ENCODE measurements at places on chromosomes 5 and 9. TPM values are rescaled to one million over a fixed set of nuclear protein-coding genes. Genes with fewer than 3 reads are reported as not detected.

DNA sequence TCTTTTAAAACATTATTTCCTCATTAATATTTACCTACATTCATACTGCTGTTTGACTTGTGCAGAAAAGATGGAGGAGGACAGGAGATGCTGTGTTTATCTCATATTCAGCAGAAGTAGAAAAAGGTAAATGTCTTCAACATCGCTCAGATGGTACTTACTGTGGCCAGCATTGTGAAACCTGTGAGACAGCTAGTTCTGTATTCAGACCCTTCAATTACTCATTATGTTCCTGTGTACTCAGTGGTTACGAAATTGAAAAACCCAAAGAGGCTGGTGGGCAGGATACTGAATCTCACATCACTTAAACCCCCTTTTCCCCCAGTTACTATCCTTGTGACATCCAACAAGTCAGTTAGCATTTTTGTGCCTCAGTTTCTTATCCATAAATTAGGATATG is 216.0 kb downstream of the KDM4C start:
- DNase-seq, result no peak

GRCh38 chr9:131505012-131505411 is 2.3 kb downstream of the POMT1 start:
- no peak for DNase-seq

GRCh38 chr9:78626971-78627370 is 330.0 kb downstream of the PSAT1 start:
- DNase-seq, result no peak

DNA sequence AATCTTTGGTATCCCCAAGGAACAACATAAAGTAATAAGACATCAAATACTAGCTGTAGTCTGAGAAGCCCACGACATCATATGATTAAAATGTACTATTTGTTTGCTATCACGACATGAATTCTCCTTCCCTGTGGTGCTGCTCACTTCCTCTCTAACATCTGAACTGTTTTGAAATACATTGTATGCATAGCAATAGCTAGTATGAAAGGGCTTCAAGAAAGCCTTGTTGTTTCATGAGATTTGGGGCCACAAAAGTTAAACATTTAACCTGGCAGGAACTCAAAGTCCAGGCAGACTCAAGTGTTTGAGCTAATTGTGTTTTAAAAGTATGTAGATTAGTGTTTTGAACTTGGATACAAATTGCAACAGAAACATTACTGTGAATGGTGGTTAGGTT is 237.4 kb upstream of the PTGER4 start:
- no peak for DNase-seq

DNA sequence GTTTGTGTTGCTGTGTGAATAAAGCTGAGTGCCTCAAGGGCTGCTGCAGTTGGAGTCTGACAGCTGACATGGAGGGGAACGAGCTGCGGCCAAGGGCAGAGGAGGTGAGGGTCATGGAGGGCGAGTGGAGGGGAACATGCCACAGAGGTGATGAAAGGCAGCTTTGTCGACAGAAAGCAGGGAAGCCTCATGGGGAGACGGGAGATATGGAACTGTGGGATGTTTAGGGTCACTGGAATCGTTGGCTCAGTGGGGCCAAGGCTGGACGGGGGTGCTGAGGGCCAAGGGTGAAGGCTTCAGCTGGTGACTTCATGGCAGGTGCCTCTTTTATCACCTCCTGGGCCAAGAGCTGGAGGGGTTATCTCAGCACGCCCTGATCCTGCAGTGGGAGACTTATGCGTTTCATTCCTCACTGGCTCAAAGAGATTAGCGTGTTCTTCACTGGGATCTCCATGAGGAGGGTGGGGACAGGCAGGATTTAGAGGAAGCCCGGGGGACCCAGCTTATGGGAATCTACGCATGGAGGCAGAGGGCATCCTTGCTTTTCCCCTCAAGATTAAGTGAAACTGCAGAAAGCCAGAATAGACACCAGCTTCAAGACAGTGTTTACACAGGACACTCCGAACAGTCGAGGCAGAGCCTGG is 42.2 kb downstream of the FAM240B start:
- peak; percentile 50 for DNase-seq

LRRC26 gene
- not detected for total RNA-seq

ECSCR gene
- 13.7 TPM for total RNA-seq

CARTPT gene
- not detected for total RNA-seq

FAM81B gene
- 3.9 TPM for total RNA-seq

All from heart right ventricle (tissue), 16 donors.